CD4-positive, alpha-beta T cell treated with Interleukin-15 for 4 hours (primary cell): ENCODE measurements at places on chromosomes 6 and 20.

DNA sequence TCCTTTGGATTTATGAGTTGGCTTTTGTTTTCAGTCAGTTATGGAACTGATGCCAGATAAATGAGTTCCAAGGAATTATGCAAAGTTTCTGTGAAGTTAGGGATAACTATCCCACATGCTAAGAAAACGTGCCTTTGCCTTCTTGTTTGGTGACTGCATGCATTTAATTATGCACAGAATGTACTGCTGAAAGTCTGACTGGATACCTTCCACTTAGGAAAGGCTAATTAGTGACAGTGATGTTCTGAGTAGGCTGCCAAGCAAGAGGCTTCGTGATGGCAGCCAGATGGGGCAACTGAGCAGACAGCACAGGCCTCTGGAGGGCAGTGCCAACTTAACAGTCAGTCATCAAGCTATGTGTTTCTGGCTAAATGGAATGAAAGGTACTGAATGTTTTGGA is 289.9 kb downstream of the CD109 start:
- DNase-seq = no peak

DNA sequence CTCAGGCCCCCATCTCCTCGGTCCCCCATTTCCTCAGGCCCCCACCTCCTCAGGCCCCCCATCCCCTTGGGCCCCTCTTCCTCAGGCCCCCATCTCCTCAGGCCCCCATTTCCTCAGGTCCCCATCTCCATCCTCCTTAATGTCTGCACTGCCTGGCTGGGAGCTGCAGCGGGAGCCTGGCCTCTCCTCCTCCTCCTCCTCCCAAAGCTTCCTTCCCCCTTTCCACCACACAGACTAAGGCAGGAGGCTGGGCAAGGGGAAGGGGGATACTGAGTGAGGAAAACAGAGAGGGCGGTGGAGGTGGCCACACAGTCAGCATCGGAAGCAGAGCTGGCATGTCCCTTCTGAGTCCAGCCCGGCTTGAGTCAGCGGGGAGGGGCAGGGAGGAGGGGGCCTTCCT is 122.6 kb upstream of the RPS6KA2 start:
- no peak for DNase-seq

DNA sequence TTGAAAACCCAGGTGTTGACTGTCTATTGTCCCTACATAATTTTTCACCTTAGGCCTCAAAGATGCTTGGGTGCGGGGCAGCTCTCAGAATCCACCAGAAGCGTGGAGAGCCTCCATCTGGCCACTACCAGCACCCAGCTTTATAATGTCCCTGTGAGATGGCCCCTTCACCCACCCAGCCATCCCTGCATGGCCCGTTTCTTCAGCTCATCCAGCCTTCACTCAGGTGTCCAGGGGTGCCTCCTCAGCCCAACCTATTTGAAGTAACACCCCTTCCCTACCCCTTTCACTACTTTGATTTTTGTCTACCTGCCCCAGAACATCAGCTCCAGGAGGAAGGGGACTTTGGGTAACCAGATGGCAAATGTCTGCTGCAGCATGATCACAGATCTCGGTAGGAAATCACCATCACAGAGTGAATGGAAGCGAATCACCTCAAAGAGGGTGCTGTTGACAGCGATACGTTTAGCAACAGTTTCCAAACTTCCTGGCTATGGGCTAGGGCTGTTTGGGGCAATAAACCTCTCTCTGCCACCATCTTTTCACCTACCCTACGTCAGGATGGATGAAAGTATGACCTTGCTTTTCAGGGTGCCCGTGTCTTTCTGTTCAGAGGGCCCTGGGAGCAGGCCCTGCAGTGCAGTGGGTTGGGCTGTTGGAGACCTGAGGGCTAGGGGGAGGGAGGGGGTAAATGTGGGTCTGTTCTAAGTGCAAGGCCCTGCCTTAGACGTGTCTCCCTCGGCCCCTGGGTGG is 1.2 kb upstream of the SLC17A9 start:
- no peak for DNase-seq

GRCh38 chr6:165944002-165944466 is 223.6 kb downstream of the TBXT start:
- DNase-seq = no peak

DNA sequence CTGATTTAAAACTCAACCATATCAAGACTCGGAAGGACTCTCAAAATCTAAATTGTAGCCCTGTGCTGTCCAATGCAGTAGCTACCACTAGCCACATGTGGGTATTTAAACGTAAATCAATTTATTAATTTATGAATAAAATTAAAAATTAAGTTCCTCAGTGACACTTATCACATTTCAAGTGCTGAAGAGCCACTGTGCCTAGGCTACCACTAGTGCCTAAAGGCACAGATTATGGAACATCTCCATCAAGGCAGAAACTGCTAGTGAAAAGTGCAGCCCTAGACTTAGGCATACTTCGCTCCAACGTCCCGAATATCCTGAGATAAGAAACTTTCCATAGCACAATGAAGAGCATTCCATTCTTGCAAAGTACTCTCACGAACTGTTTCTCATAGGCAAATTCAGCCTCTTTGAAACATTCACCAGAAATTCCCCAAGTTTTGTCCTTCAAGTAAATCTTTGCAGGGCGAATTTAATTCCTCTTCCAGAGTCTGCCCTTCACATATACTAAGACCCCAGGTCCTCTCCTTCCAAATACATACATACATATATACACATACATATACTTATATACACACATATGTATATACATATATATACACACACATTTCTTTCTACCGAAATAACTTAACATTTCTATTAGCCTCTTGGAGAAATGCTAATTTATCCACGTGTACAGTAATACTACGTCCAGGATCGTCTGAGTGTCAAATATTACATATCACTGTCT is 1.3 kb downstream of the SUPT3H start:
- no peak for DNase-seq

- DNase-seq = no peak
Observed at GRCh38 chr6:170234419-170234818, 56.5 kb downstream of the DLL1 start.

DNA sequence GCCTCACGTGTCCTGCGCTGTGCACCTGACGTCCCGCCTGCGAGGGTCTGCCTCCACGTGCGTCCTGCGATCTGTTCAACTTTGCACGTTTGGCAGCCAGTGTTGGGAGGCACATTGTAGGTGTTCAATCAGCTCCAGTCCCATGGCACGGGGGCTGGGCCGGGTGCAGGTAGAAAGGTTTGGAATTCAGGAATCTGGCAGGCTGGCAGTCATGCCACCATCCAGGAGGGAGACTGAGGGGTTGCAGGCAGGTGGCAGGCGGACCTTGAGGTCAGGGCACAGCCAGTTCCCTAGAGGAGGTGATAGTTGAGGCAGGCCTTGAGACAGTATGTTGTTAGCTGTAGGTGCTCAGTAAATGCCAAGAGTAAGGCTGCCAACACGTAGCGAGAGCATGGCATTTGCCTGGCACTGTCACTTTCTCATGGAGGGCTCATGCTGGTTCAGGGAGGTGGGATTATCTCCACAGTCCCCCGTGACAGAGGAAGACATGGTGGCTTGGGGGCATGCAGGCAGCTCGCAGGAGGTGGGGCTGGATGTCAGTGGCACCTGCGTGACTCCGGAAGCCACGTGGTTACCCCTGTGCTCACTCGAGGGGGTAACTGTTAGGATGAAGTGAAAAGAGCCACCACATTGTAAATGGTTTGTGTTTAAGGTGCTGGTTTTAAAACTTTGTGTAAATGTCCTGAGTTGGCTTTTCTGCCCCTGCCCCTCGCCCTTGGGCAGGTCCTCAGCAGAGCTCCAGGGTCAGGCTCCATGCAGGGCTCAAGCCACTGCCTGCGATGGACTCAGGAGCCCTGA is 111.8 kb upstream of the FRMD1 start:
- no peak for DNase-seq

- DNase-seq = no peak
Observed at GRCh38 chr6:16822975-16823717, 61.9 kb upstream of the ATXN1 start.

GRCh38 chr6:127266892-127267645 is 405 bp downstream of the RNF146 start:
- DNase-seq = peak; percentile 37

- no peak for DNase-seq
Observed at GRCh38 chr6:32327103-32327502, 44.6 kb downstream of the TSBP1 start.

DNA sequence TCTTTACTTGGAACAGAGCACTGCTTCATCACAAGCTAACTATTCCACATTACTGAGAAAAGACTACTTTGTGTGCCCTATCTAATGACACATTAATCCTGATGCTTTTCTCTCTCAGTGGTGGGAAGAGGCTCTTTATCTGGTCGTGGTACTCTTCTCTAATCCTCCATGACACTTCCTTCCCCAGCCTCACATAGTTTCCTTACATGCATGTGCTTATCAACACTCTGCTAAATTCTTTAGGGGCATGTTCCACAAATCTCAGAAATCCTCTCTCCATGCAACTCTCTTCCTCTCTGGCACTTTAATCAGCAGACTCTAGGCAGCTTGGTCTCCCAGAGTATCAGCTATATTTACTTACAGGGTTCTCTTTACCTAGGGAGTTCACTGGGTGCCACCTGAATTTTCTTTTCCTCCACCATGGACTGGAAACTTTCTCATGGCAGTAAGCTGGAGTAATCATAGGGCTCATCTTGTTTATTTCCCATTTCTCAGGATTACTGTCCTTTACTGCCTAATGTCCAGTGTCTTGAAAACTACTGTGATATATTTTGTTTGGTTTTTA is 27.0 kb upstream of the SLC22A2 start:
- DNase-seq = no peak

GRCh38 chr6:97689078-97689754 is 406.2 kb upstream of the MMS22L start:
- DNase-seq = no peak

- DNase-seq = no peak
Observed at GRCh38 chr20:1489764-1490436, 1.3 kb downstream of the SIRPB2 start.

DNA sequence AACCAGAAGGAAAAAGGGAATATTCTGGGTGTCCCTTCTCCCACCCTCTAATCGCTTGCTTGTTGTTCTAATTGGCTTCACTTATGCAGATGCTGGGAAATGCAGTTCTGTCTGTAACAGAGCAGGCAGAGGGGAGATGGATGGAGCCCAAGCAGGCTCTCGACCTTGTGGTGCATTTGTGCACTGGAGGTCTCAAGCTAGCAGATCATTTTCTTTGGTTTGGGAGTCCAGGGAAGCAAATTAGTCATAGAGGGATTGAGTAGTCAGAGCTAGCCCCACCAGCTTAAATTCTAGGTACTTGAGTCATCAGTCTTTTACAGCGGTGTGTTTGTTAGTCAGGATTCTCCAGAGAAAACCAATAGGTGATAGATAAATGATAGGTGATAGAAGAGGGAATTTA is 234.7 kb upstream of the ECI2 start:
- no peak for DNase-seq

DNA sequence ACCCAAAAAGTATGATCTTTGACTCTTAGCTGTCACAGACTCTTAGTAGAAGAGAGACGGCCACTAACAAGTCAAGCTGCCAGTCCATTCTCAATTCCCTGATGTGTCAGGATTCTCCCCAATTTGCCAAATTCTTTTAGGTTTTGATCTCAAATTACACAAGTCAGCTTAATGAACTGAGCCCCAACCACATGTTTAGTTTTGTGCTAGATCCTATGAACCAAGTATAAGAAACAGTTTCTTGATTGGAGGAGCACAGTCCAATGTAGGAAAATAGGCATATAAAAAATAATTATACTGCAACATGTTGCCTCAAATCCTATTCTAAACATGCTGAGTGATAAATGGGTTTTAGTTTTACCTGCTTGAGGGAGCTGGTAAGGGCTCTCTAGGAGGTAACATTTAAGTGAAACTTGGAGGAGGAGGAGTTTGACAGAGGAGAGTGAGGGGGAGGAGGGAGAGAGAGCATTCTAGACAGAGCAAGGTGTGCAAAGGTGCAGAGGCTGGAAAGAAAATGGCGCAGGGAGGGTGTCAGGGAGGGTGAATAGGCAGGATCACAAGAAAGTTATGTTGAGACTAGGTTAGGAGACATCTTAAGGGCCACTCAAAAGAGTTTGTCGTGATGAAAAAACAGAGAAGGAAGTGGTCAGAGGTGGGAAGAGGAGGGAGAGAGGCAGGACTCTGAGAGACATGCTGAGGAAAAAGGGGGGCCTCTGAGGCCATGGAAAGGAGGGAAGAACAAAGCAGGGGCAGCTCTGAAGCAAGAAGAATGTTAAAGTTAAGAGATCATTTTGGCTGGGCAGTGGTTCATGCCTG is 22.8 kb upstream of the FAM83C start:
- DNase-seq = no peak

DNA sequence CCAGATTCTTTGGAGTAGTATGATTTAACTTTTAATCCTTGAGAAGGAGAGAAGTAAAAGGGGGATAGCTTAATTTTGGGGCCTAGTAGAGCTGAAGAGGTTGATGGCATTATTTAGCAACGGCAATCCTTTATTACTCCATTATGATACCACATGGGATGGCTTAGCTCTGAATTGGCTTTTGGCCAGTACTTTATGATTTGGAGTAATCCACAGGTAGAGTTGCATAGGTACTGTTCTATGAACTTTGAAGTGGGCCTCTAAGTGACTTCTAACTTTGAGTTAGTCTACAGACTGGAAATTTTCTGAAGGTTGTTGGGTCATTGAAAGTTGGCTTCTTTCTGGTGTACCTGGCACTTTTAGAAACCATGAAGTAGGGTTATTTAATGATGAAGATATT is 11.6 kb downstream of the YWHAB start:
- DNase-seq = no peak

GRCh38 chr20:3741836-3742458 is 9.5 kb downstream of the HSPA12B start:
- no peak for DNase-seq

GRCh38 chr6:14537030-14537429 is 419.5 kb downstream of the CD83 start:
- DNase-seq = no peak

GRCh38 chr6:45192556-45192955 is 135.6 kb upstream of the RUNX2 start:
- no peak for DNase-seq

GRCh38 chr6:137389150-137389704 is 105.0 kb downstream of the OLIG3 start:
- DNase-seq = peak; percentile 85

DNA sequence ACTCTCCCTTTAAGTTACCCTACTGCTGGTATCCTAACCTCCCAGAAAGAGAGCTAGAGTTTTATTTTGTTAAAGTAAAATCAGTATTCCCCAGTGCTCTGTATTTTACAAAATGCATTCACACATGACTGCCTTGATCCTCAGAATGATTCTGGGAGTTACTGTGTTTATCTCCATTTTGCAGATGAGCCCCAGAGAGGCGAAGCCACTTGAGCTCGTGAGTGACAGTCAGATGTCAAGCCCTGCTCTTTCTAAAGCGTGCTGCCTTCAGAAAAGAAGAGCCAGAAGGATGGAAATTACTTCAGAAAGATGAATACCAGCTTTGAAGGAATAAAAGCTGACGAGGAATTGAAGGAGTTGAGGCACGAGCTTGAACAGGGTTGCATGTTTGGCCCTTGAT is 14.1 kb upstream of the OSER1 start:
- DNase-seq = no peak

GRCh38 chr20:37231947-37232630 is 29.5 kb downstream of the GHRH start:
- DNase-seq = no peak

- no peak for DNase-seq
Observed at GRCh38 chr6:145621776-145622175, 113.5 kb downstream of the EPM2A start.

GRCh38 chr6:147588469-147588868 is 80.0 kb downstream of the SAMD5 start:
- no peak for DNase-seq
